ENCODE measurements at places on chromosomes 1 and 21. TPM values are rescaled to one million over a fixed set of nuclear protein-coding genes. Genes with fewer than 3 reads are reported as not detected.

The TFF2 gene
- not detected for polyA plus RNA-seq

The SLC25A34 gene
- 2.6 TPM for polyA plus RNA-seq

GRCh38 chr1:87202922-87203655, 125.6 kb upstream of the LMO4 start:
- no peak overlapping the region for H3K27ac ChIP-seq
- H3K4me3 ChIP-seq = no peak overlapping the region
- DNase-seq = no peak
- H3K4me1 ChIP-seq = no peaks in the 10 kb centered on the region
- H3K27me3 ChIP-seq = no peaks in the 10 kb centered on the region
- no peaks in the 10 kb centered on the region for H3K36me3 ChIP-seq

GRCh38 chr21:36915014-36915695, 51.3 kb downstream of the HLCS start:
- no peaks in the 10 kb centered on the region for H3K36me3 ChIP-seq
- H3K4me1 ChIP-seq = no peaks in the 10 kb centered on the region
- DNase-seq = no peak
- no peak overlapping the region for H3K4me3 ChIP-seq
- no peak overlapping the region for H3K27ac ChIP-seq

GRCh38 chr21:37829447-37829846, 86.8 kb downstream of the KCNJ6 start:
- no peaks in the 10 kb centered on the region for H3K27me3 ChIP-seq
- no peak overlapping the region for H3K27ac ChIP-seq

DNA sequence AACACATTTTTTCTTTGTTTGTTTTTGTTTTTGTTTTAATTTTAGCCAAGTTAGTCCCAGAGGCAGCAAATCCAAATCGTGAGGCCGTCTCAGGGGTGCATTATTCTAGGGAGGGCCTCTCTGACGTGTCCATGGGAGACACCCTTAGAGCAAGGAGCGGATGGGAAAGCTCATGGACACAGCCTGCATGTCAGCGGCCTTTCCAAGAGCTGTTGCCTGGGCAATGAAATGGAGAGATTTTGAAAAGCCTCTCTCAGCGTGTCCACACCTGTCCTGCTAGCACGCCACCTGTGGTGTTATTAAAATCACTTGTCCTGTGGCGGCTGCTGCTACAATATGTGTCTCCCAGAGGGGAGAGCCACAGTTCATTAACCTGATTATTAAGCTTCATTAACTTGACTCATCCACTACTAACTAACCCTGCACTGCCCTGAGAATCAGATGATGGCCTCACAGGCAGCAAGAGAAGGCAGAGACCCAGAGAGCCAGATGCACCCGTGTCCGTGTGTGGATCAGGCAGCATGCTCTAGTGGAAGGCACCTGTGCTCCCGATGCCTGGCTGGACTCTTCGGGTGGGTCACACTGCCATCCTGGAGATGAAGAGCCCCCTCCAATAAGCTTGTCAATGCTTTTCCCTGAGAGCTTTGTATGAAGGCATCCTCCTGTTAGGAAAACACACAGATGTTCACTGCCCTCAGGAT, 133.3 kb downstream of the PGBD5 start:
- no peaks in the 10 kb centered on the region for H3K4me1 ChIP-seq
- no peak overlapping the region for H3K4me3 ChIP-seq
- H3K36me3 ChIP-seq = no peaks in the 10 kb centered on the region
- no peak for DNase-seq
- no peaks in the 10 kb centered on the region for H3K27me3 ChIP-seq

DNA sequence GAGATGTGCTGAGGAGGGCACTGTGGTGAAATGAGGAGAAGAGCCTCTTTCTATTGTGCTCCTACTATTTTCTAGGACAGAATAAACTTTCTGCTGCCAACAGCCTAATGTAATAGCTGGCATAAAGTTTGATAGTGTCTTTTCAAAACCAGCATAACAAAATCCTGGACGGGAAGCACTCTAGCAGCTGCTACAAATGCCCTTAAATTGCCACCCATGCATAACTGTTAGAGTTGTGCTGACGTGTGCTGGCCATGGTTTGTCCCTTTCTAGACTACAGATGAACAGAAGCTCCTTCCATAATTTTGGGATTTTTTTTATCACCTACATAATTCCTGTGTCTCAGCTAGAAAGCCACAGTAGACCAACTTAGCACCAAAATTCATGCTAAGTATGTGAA, 88.5 kb upstream of the DEPDC1 start:
- no peaks in the 10 kb centered on the region for H3K27me3 ChIP-seq
- H3K4me1 ChIP-seq = no peaks in the 10 kb centered on the region
- DNase-seq = no peak
- no peak overlapping the region for H3K27ac ChIP-seq

DNA sequence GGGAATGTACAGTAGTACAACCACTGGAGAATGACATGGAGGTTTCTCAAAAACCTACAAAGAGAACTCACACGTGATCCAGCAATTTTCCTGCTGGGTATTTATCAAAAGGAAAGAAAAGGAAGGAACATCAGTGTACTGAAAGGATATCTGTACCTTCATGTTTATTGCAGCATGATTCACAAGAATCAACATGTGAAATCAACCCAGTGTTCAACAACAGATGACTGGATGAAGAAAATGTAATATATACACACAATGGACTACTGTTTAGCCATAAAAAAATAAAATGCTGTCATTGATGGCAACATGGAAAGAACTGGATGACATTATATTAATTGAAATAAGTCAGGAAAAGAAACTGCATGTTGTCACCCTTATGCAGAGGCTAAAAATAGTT, 19.0 kb upstream of the CYP4A11 start:
- H3K36me3 ChIP-seq = no peaks in the 10 kb centered on the region
- H3K4me3 ChIP-seq = no peak overlapping the region
- no peaks in the 10 kb centered on the region for H3K27me3 ChIP-seq
- no peak overlapping the region for H3K27ac ChIP-seq
- H3K4me1 ChIP-seq = no peaks in the 10 kb centered on the region
- DNase-seq = no peak

DNA sequence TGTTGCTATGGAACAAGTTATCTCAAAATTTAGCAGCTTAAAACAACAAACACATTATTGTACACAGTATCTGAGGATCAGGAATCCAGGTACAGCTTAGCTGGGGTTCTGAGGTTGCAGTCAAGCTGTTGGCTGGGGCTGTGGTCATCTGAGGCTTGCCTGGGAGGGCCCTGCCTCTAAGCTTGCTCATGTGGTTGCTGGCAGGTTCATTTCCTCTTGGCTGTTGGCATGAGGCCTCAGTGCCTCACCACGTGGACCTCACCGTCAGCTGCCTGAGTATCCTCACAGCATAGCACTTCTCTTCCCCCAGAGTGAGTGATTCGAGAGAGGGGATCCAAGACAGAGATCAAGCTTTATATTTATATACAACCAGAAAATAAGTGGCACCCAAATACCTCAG, 18.6 kb downstream of the NTPCR start:
- no peak overlapping the region for H3K27ac ChIP-seq
- no peak for DNase-seq
- H3K4me3 ChIP-seq = no peak overlapping the region
- peaks cover 3% of the 10 kb centered on the region for H3K36me3 ChIP-seq
- no peaks in the 10 kb centered on the region for H3K27me3 ChIP-seq

DNA sequence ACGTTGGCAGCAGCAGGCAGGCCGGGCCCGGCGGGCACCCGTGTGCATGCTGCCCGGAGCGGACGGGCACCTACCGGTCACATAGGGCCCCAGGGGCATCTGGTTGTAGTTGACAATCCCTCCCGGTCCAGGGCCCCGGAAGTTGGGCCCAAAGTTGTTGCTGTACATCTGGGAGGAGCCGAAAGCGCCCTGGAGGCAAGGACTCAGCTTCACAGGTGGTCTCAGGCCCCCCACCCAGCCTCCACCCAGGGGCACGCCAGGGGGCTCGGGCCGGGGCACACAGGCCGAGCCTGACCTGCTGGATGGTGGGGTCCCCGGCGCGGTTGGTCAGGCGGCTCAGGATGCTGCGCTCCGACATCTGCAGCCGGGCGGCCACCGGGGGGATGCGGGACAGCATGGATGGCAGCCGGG, 60.6 kb downstream of the KCNAB2 start:
- no peak for DNase-seq
- no peaks in the 10 kb centered on the region for H3K36me3 ChIP-seq
- no peak overlapping the region for H3K4me3 ChIP-seq
- H3K27ac ChIP-seq = no peak overlapping the region
- no peaks in the 10 kb centered on the region for H3K27me3 ChIP-seq
